ENCODE measurements at places on chromosomes 16 and 17. TPM values are rescaled to one million over a fixed set of nuclear protein-coding genes. Genes with fewer than 3 reads are reported as not detected.

DNA sequence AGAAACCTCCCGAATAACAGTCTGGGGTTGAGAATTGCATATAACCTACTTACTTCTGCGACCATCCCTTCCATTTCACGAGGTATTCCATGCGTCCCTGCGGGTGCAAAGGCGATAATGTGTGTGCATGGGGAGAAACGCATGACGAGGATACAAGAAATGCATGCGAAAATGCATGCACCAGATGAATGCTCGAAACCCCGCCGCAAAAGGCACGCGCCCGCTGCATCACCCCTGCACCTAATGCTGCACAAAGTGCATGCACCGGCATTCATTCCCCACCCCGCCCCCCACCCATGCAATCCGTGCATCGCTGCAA, 474 bp downstream of the CBX8 start:
- DNase-seq: no peak

- no peak for DNase-seq
Measured at GRCh38 chr16:56708525-56709442, 21.1 kb upstream of the NUP93 start.

Gene EFCAB5
- total RNA-seq: 0.18 TPM

DNA sequence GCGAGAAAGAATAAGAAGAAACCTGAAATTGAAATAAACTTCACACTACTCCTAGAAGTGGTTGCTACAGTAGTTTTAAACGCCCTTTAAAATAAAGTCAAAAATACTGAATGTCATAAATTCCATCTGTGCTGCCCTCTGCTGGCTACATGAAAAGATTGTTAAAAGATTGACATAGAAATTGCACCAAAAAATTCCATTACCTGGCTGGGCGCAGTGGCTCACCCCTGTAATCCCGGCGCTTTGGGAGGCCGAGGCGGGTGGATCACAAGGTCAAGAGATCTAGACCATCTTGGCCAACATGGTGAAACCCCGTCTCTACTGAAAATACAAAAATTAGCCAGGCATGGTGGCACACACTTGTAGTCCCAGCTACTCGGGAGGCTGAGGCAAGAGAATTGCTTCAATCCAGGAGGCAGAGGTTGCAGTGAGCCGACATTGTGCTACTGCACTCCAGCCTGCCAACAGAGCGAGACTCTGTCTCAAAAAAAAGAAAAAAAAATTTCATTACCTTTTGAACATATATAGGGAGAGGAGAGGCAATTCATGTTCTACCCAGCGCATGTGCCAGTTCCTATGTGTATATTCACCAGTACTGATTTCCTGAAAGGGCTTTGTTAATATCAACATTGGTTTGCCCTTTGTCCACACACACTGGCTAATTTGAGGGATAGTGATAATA, 36.5 kb downstream of the CYTH1 start:
- DNase-seq: peak; percentile 38

- DNase-seq: no peak
Measured at GRCh38 chr17:81307636-81308560, 12.8 kb upstream of the SLC38A10 start.

DNA sequence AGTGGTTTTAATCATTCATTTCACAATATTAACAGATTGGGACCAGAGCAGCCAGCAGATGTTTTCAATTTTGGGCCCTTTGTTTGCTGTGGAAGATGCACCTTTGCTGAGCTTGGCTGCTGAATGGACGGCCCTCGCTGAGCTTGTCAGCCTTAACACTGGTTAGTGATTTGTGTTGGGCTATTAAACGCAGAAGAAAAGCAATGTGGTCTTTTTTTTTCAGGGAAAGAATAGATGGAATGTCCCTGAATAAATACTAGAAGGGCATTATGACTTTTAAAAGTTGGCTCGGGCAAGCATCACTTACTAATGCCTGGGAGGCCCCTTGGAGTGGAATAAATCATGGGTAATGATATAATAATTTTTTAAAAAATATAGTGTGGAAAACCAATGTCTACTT, 297.0 kb downstream of the MAP2K6 start:
- DNase-seq: no peak

Gene LRRC37A
- 0.41 TPM for total RNA-seq

- peak; percentile 74 for DNase-seq
Measured at GRCh38 chr16:53434377-53435065, at the start of gene RBL2. TSS of gene RBL2 (plus strand) at chr16:53434471. CDS start at chr16:53434557, 86 bp downstream.

Gene SEPHS2
- 36.8 TPM for total RNA-seq

DNA sequence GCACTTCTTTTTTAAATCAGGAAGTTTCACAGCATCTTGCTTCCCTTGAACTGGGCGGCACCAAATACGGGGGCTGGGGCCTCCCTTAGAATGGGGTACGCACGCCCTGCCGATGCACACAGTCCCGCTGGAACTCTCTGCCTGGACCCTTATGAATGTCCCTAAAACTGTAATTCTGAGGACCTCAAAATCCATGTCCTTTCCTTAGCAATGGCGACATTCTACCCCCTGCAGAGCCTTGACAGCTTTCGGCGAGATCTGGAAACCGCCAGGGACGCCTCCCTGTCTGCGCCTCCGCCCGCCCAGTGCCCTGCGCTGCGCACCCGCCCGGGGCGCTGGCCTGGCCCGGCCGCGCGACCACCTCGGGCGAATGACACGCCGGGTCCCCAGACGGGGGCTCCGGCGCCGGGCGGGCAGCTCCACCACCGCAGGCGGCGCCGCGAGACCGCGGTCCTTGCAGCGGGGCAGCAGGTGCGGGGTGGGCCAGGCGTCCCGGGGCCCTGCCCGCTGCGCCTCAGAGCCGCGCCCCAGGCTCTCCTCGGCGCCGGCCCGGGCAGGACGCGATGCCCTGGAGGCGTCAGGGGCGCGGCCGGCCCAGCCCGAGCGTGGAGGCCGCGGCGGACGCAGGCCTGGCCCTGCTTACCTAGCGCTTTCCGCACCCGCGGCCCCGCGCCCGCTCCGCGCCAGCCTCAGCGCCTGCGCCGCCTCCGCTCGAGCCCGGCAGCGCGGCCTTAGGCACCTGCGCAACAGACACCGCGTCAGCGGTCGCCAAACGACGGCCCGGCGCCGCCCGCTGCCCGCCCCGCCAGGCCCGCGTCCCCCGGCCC, 548 bp downstream of the HAGH start:
- DNase-seq: peak; percentile 6
